Uterus (tissue), 4 donors: ENCODE measurements at places on chromosomes 5 and 9.

GRCh38 chr5:149471406-149472183, 79.6 kb downstream of the CSNK1A1 start:
- peak; percentile 18 for DNase-seq

- no peak for DNase-seq
Measured at GRCh38 chr5:875931-876330, 16.7 kb downstream of the BRD9 start.

- DNase-seq = no peak
Measured at GRCh38 chr5:78320401-78320800, 25.9 kb upstream of the AP3B1 start.

GRCh38 chr9:84617411-84618029, 52.0 kb upstream of the NTRK2 start:
- DNase-seq = no peak

- no peak for DNase-seq
Measured at GRCh38 chr5:96978812-96979449, 43.1 kb downstream of the LNPEP start.

- DNase-seq = no peak
Measured at GRCh38 chr5:157987259-157987658, 128.3 kb upstream of the CLINT1 start.

- DNase-seq = no peak
Measured at GRCh38 chr5:178832618-178833201, 27.0 kb upstream of the ZNF354B start.

DNA sequence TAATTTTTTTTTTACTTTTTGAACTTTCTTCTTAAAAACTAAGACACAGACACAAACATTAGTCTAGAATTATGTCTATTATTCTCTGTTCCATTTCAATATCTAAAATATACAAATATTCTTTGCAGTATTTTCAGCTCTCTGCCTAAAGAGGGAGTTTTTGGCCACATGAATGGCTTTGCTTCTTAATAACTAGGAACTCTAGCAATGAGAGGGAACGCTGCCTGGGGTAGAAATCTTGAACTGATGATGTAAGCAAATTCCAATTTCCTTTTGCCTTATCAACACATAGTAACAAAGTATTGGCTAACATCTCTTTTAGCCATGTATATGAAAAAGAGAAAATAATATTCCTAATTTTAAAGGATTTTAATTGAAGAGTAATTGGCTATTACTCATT, 51.9 kb downstream of the SLC25A46 start:
- DNase-seq = no peak

DNA sequence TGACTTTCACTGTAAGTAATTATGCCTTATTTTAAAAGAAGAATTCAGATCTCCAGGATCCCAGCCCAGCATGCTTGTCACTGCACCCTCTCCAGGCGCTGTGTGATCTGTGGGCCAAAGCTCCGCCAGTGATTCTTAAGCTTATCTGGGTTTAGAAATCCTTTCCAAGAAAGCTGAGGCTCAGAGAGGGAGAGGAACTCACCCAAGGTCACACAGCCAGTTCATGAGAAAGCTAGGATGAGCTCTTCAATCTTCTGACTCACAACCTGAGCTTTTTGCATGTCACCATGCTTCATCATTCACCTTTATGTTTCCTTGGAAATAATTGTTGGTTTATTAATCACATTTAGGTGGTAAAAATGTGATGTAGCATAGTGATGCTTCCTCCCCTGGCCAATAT, 136.6 kb upstream of the HAND1 start:
- no peak for DNase-seq

DNA sequence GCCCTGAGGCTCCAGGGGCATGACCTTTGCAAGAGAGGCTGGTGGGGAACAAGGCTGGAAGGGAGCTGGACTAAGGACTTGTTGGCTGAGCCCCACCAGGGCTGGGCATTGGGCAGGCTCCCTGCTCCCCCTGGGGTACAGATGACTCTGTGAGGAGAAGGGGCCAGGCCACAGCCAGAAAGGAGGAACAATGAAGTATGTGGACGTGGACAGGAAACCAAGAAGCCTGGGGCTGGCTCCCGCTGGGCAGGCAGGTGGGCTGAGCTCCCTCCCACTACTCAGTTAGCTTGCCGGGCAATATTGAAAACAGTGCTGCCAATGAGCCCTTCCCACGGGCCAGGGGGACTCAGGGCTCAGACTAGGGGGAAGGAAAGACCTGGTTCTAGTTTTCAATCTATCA, 66.1 kb upstream of the SPTLC1 start:
- DNase-seq = no peak

GRCh38 chr5:26482810-26483375, 555.5 kb downstream of the CDH9 start:
- no peak for DNase-seq

- no peak for DNase-seq
Measured at GRCh38 chr5:159449925-159450324, 119.6 kb upstream of the IL12B start.
